ENCODE measurements at places on chromosomes 16 and 17.

- ATAC-seq, result no peak
These were observed 1.6 kb downstream of the HEATR3 start for GRCh38 chr16:50067290-50067853.

GRCh38 chr17:75272848-75273184 lies 1.8 kb upstream of the MIF4GD start:
- no peak for ATAC-seq

- no peak for ATAC-seq
These were observed 17.5 kb downstream of the OTOP3 start for GRCh38 chr17:74953134-74953687.

- ATAC-seq, result no peak
These were observed 681.4 kb downstream of the WWOX start for GRCh38 chr16:78780808-78781207.

GRCh38 chr16:87723226-87723623 lies 42.6 kb downstream of the KLHDC4 start:
- ATAC-seq, result peak; percentile 75

DNA sequence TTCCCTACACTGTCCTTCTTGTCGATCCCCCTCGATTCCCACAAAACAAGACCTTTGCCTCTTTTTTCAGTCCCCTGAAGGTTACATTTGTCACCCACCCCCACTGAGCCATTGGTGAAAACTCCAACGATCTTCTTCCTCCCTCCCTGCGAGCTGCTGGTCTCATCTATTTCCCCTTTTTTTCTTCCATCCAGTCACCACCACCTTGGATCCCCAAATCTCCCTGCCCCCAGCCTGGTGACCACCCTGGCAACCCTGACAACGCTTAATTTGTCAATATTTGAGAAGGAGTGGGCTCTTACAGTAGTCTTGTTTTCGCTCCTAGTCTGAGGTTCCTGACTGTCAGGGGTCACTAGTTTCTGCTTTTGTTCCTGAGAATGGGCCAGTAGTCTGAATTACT lies 62.9 kb downstream of the SMPD3 start:
- no peak for ATAC-seq

DNA sequence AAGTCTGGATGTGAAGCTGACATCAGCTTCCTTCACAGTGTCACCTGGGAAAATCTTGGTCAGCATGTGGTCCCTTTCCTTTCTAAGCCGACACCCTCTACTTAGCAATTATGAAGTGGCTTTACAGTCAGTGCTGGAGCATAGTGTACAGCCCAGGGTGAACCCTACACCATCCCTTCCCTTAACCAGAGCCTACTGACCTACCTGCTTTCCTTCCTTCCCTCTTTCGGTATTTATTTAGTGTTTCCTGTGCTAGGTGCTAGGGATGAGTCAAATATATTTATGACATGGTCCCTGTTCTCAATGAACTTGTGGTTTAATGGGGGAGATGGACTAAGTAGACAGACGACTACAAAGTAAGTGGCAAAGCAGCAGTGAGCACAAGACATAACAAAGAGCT lies 77.5 kb downstream of the CDK5R1 start:
- ATAC-seq, result no peak

GRCh38 chr17:41888332-41888965 lies 23.2 kb upstream of the KLHL11 start:
- ATAC-seq, result no peak

DNA sequence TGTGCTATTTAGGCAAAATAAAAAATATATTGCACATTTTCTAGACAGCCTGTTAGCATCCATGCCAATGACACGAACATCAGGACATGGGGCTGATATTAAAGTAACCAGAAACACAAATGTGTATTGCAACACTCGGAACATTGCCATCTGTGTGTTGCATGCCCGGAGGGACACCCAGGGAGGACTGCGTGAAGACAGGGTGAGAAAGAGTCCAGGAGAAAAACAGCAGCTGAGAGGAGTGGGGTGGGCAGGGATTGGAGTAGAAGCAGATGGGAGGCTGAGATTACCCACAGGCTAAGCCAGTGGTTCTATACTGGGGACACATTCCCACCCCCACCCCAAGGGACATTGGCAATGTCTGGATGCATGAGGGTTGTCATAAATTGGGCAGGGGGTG lies 114.8 kb downstream of the GRIN2A start:
- no peak for ATAC-seq

- ATAC-seq, result no peak
These were observed 6.1 kb upstream of the UQCRC2 start for GRCh38 chr16:21946889-21947635.

DNA sequence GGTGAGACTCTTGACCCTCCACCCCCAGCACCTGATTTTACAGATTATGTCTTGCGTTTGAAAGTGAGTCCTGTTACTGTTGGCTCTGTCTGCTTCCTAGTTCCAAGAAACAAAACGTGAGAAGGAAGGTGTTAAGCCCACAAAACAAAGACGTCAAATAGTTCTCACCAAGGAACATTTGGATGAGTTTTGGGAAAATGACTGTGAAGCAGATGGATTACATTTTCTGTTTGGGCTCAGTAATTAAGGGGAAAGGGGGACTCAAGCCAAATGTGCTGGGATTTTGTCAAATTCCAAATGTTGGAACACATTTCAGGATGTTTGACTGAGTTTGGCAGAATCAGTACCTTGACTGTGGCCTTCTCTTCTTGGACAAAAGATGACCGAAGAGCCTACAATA lies 71.2 kb downstream of the PCTP start:
- ATAC-seq, result no peak

GRCh38 chr17:32927724-32928585 lies at the start of gene TMEM98:
TMEM98 (plus strand) TSS chr17:32928153; CDS start chr17:32931529, 3,376 bp downstream.
- ATAC-seq, result peak; percentile 56

- ATAC-seq, result no peak
These were observed 13.4 kb upstream of the TAOK1 start for GRCh38 chr17:29376667-29377270.

DNA sequence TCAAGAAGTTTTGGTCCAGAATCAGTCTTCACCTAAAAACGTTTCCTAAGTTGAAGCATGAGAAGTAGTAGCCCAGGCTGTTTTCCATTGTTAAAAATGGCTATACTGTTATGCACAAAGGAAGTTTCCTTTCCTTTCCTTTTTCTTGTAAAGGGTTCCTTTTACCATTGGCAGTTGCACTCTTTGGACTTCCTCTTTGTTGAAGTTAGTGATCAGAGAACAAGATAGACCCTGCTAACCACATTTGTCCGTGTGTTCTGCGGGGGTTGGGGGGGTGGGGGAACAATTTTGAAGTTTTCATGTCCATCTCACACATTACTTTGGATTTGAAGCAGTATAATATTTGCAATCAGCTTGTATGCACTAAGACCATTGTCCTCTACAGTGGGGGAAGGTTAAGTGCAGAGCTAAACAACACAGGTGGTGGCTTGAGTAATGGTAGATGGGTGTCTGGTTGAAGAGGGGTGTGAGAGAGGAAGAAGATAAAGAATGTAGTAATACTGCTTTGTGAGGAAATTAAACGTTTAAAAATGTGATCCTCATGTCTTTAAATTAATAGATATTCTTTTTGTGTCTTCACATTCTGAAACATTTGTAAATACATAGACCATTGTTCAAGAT lies 1.4 kb downstream of the LPCAT2 start:
- no peak for ATAC-seq
